AG08395 (cell line): ENCODE measurements at places on chromosomes 1 and 21.

- no peak for DNase-seq
Observed at GRCh38 chr21:33286076-33286475, 19.9 kb downstream of the IL10RB start.

- DNase-seq, result peak; percentile 90
Observed at GRCh38 chr1:145690587-145691558, 16.3 kb downstream of the PDZK1 start.

- DNase-seq, result no peak
Observed at GRCh38 chr1:194052514-194053338, 866.3 kb upstream of the B3GALT2 start.

DNA sequence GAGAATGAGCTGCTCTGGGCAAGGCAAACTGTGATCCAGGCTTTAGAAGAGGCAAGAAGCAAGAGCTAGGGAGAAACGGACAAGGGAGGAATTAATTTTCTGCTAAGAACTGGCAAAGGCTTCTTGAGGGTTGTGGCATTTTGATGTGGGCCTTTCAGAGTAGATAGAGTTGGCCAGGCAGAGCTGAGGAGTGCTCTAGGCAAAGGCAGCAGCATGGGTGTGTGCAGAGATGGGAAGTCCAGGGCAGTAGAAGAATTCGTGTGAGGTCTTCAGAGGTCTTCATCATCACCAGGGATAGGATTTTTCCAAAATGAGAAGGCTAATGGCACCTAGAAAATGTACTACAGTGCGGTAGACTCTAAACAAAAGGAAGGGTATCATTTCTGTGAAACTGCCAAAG is 237.8 kb downstream of the LTN1 start:
- DNase-seq, result no peak
